ENCODE measurements at places on chromosomes 12 and 14. TPM values are rescaled to one million over a fixed set of nuclear protein-coding genes. Genes with fewer than 3 reads are reported as not detected.

Gene OR6C2
- total RNA-seq: not detected

GRCh38 chr14:91418387-91419043 is 895 bp upstream of the CCDC88C start:
- DNase-seq: peak; percentile 92

Gene PNP
- 29.7 TPM for total RNA-seq

- DNase-seq: no peak
Observed at GRCh38 chr14:94975366-94975765, 182.0 kb downstream of the DICER1 start.

DNA sequence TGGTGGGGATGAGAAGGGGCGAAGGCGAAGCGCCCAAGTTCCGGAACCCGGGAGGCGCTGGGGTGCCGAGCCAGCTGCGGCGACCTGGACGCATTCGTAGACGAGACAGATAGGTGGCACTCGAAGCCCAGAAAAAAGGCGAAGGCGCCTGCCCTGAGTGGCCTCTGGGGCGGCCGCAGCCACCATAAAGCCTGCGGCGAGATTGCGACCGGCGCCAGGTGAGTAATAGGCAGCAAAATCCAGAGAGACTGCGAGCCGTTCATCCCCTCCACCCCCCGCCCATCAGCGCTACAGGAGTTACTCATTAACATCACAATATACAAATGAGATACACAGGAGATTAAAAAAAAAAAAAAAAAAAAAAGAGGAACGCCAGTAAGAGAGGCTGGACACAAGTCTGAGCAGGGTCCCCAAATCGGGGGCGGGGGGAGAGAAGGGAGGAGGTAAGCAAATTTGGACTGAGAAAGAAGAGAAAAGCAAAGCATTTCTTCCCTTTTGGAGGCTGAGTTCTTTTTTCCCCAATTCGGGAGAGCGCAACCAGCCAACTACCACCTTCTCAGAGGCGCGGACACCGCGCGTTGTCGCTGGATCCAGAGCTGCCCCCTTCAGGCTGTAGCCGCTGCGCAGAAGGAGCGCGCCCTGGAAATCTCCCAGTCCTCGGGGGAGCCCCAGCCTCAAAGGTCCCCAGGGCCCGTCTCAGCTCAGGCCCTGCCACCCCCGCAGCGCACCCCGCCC is 15.7 kb downstream of the TBX3 start:
- DNase-seq: peak; percentile 99

Gene DBX2
- total RNA-seq: not detected

DNA sequence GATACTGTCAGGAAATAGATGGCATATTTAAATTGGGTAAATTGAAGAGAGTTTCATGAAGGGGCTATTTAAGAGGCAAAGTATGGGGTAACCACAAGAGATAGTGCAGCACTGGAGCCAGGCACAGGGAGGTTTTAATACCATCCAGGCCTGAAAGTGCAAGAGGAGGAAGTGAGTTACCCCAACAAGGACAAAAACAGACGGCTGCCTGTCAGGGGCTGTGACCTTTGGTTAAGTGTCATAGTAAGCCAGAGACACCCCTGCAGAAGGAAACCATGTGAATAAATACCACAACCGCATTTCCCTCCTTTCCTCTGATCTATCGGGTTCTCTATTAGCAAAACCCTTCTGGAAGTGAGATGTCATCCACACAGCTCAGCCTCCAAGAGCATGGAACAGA is 122.0 kb upstream of the DHRS4 start:
- DNase-seq: no peak

DNA sequence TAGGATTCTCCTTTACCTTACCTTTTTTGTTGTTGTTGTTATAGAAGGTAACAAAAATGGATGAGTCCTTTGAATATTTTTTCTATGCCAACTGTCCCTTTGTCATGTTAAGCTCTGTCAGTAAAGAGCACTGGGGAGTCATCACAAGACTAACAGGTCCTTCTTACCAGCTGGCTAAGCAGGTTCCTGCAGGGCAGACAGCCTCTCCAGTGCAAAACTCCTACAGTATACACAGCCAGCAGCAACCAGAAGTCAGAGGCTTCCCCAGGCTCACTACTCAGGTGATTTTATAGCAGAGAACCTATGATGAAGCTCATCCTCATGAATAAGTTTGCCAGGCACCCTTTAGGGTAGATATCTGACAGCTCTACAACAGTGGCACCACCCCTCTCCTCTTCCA is 271.1 kb downstream of the RERGL start:
- DNase-seq: no peak

- no peak for DNase-seq
Observed at GRCh38 chr14:35822501-35822900, 3.6 kb upstream of the BRMS1L start.

DNA sequence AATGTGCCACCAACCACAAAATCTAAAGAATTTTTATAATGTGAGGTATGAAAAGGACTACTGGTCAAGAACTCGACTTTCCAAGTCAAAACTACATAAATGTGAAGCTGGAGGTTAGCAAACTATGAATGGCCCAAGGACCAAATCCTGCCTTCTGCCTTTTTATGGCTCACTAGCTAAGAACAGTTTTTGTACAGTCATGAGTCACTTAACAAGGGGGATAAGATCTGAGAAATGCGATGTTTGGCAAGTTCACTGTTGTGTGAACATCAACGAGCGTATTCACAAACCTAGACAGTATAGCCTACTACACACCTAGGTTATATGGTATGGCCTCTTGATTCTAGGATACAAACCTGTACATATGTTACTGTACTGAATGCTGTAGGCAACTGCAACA is 28.2 kb downstream of the FERMT2 start:
- no peak for DNase-seq

Gene E2F7
- 16.5 TPM for total RNA-seq
